ENCODE measurements at places on chromosomes 11 and 22.

GRCh38 chr11:61985869-61986268, 18.4 kb upstream of the FTH1 start:
- no peak for DNase-seq

DNA sequence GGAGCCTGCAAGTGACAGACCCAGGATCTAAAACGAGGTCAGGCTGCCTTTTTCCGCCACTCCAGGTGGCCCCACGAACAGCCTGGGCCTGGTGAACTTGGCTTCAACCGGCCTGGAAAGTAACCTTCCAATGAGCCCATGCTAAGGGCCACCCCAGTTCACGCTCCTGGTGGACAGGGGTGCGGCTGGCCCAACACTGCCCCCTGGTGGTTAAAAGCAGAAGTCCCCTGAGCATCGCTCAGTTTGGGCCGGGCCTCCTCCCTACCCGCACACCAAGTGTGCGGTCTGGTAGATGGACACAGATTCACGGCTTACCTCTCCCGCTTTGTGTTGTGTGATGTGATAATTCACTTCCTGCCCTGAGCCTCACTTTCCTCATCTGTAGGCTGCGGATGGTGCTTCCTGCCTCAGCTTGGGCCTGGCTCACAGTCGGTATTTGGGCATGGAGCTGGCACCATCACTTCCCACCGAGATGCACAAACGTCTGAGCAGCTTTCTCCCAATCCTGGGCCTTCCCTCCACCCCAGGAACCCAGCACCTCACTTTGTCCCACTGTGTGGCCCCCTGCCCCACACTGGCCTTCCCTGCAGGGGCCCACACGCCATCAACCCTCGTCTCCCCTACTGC, 13.7 kb upstream of the SEC14L3 start:
- DNase-seq: peak; percentile 79

GRCh38 chr22:25404928-25405816, 159.3 kb upstream of the GRK3 start:
- peak; percentile 90 for DNase-seq

DNA sequence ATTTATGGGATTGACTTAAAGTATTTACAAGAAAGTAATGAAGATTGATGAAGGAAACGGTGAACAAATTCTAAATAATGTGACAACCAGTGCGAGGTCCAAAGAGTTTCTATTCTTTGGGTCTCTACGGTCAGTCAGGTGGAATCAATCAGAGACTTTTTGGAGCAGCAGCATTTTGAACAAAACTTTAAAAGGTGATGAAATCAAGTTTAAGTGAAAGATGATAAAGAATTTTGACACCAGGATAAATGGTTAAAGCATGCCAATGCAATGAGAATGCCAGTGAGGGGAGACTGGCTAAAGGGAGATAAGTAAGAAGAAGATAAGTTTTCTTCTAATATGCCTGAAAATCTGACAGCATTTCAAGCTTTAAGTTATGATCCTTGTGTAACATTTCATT, 67.9 kb downstream of the DCUN1D5 start:
- DNase-seq: no peak

DNA sequence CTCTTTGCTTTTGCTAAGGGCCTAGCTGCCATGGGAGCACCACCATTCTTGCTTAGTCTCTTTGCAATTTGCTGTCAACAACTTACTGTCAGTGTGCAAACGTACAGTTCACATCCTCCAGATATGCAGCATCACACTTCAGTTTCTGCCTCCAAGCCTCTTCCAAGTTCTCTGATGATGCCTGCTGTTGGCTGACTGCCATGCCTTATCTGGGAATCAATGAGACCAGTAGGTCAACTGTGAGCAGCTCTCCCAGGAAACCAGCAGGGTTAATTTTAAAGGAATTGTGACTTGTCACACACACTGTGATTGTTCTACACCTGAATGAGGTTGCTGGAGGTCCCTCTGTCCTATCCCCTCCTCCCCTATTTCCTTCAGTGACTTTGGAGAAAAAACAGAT, 56.0 kb downstream of the COPB1 start:
- DNase-seq: no peak

- no peak for DNase-seq
Observed at GRCh38 chr11:117096201-117096991, 1.8 kb downstream of the SIK3 start.

- DNase-seq: no peak
Observed at GRCh38 chr22:29469755-29470154, 10.3 kb upstream of the NEFH start.

DNA sequence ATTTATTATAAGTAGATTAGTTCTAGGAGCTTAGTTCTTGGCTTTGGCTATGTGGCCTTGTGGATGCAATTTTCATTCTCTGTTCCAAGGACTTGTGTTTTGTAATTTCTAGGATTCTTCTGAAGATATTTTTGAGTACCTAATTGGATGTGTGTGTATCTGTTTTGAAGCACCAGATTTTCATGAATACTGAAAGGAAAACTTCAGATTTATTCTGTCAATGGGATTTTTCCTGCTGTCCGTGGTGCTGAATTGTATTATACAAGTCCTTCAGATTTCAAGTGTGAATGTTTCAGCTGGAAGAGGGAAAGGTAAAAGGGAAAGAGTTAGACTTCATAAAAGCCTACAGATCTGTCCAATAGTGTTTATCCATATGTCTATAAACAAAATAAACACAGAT, 18.2 kb upstream of the SYN3 start:
- no peak for DNase-seq

DNA sequence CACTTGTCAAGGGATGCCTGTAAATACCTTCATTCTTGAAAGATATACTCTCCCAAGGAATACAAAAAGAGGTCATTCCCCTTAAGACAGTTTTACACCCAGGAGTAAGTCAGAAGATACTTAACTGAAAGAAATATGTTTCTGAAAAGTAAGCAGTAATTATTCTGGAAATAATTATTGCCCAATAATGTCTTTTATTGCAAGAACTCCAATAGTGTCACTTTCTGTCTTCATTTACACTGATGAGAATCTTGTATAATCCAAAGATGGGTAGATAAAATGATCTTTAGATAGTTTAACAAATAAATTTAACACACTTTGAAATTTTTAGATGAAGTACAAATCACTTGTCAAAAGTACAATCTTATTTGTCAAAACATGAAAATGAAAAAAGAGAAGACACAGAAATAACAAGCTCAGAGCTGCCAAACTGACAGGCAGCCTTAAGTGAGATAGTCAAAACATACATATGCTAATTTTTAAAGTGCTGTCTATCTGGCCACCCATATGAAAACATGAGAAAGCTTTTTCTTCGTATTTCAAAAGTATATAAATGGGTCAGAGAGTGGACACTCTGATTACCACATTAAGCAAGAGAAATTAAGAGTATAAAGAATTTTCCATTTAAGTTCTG, 225.1 kb downstream of the TTC28 start:
- DNase-seq: no peak

DNA sequence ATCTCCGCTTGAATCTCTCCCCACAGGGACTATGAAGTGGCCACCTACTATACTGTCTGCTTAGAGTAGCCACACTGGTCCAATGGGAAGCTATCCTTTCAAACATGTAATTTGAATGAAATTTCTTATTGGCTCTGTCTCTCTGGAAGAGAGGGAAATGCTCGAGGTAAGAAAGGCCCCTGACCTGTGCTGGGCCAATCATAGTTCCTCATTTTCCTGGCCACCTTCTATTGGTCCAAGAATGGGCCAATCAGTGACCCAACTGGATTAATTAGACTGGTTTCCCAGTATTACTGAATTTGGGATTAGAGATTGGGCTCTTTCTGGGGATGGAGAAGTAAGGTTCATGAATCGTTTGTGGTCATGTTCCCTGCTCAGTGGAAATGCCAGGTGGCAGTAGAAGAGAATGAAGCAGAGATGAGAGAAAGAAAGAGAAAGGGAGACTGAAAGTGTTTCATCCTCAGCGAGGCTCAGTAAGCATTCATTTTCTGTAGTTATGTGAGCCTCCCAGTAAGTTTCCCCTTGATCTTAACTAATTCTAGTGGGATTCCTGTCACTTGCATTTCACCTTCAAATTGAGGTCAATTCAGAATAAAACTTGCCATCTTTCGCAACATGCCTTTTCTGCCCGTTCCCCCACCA, 8.4 kb upstream of the MMP20 start:
- DNase-seq: no peak

- DNase-seq: no peak
Observed at GRCh38 chr11:10856689-10857458, 979 bp downstream of the ZBED5 start.

DNA sequence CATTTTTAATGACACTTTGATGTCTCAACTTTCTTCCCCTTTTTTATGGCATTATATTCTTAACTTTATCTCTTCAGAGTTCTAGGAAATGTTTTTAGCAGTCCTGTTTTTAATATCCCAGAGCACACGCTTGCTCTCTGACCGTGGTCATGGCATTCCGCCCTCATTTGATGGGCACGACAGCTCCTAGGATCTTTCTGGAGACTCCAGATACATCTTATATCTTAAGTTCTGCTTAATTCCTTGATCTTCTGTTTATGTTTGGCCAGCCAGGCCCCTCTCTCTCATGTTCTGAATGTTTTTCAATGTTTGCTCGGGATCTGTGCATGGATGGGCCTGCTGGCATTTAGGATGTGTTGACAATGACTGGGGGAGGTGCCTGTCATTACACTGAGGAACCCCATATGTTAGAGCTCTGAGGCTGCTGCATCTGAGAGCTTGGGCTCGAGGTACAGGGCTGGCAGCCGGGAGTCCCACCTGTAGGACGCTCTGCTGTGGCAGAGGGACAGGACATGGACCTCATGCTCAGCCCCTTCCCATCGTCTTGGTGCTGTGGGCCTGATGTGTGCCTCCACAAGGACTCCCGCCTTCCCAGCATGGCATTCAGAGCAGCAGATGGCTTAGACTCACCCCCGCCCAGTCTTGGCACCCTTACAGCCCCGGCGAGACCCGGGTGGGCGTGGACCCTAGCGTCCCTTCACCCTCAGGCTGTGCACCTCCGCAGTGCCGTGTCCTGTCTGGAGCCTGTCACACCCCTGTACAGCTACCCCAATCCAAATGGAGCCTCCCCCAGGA, 75.0 kb downstream of the CDKN1C start:
- peak; percentile 25 for DNase-seq

DNA sequence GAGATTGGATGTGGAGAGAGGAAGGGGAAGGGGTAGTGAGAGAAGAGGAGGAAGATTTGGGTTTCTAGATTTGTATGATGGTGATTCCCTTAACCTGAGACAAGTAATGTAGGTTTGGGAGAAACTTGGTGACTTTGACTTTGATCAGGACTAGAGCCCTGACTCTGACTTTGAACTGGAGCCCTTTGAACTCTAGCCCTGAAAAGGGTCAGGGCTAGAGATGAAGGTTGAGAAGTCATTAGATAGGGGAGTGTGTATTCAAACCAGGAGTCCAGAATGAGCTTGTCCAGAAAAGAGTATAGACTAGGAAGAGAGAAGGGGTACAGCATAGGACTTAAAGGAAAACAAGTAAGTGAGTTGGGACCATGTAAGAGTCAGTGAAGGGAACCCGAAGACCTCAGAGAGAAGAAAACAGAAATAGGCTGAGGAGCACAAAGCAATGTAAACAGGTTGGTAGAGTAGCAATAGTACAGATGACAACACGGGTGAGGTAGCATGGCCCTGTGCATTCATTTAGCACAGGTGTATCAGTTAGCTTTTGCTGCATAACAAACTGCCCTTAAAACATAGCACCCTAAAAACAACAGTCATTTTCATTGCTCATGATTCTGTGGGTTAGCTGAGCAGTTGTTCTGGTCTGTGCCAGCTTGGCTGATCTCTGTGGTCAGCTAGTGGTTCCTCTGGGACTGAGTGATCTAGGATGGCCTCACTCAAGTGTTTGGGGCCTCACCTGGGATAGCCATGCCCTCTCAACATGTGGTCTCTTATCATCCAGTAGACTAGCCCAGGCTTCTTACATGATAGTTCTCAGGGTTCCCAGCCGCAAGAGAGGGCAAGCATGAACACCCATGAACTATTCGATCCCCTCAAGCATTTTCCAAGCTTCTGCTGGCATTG, 43.1 kb downstream of the C22orf31 start:
- no peak for DNase-seq

- DNase-seq: no peak
Observed at GRCh38 chr11:93560199-93560932, 17.2 kb upstream of the SMCO4 start.

DNA sequence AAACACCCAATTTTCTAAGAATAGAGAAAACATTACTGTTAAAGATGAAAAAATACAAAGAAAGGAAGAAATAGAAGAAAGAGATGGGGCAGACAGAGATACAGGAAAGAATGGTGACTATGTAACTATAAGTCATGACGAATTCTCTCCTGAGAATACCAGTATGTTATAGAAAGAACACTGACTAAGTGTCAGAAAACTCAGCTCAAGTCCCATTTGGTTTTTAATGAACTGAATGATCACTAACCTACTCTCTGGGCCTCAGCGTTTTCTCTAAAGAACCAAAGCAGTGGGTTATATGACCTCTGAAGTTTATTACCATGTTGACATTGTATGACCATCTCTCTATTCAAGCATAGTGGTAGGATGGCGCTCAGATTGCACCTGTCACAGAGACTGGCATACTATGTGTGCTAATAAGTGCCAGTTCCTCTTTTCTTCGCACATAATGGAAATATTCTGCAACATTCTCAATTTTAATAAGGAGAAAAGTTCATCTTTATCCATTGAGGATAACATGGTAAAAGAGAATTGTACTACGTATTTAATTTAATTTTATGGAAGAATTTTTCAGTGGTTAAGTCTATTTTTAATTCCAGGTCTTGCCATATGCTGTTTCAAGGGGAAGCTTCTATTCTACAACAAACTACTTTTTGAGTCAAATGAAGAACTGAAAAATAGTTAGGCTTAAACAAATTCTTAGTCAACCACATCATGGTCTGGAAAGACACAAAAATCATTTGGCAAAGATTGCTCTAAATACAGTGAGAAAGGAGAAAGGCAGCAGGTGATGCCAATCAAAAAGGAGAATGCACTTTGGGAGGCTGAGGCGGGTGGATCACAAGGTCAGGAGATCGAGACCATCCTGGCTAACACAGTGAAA, 25.0 kb upstream of the EED start:
- DNase-seq: no peak

- DNase-seq: no peak
Observed at GRCh38 chr11:36501236-36501635, 8.8 kb downstream of the TRAF6 start.

DNA sequence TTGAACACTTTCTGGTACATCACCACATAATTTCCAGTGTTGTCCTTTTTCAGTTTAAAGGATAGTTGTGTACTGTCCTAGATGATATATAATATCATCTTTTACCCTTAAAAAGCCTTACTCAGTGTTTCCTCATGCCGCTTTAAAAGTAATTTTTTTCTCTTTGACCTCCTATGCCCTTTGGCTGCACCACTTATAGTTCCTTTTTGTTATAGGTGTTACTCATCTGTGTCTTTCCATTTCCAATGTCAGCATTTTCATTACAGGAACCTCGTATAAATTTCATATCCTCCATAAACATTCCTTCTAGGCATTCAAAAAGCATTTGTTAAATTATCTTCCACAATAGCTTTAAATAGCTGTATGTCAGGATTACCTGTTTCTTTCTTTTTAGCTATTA, 40.8 kb downstream of the USP47 start:
- DNase-seq: no peak

- DNase-seq: no peak
Observed at GRCh38 chr11:131925829-131926228, 555.4 kb downstream of the NTM start.
